Activated CD8-positive, alpha-beta memory T cell treated with anti-CD3 and anti-CD28 coated beads for 24 hours (primary cell): ENCODE measurements at places on chromosomes 3 and 15.

GRCh38 chr3:52078781-52079560 lies 22.6 kb upstream of the DUSP7 start:
- no peak for DNase-seq

DNA sequence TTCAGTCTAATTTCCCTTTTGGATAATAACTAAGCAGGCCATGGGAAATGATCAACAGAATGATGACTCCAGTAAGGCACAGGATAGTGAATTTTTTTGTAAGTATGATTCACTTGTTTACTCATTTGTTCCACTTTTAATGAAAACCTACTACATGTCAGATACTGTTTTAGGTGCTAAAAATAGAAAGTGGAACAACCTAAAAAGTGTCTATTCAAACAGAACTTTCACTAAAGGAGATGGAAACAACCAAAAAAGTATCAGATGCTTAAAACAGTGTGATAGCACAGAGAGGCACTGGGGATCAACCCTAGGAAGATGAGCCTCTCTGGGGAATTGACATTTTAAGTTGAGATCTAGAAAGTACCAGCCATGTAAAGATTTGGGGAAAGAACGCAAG lies 11.1 kb downstream of the RYK start:
- no peak for DNase-seq

DNA sequence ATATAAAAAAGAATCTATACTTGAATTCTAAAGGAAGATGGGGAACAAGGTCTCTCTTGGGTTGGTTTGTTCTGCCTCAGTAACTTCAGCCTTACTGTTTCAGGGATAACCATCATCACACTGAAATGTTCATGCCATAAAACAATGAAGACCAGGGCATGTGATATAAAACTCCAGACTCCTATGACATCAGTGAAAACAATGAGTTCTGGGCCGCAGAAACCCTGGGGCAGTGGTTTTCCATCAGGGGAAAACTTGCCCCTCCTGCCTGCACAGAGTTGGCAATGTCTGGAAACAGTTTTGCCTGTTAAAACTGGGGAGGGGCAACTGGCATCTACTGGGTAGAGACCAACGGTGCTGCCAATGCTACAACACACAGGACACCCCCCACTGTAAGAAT lies 46.8 kb downstream of the CA12 start:
- no peak for DNase-seq

- no peak for DNase-seq
Measured at GRCh38 chr3:134666466-134666865, 15.6 kb upstream of the KY start.

- DNase-seq: no peak
Measured at GRCh38 chr15:51267703-51268083, 70.7 kb downstream of the CYP19A1 start.

GRCh38 chr3:143731320-143731719 lies 116.9 kb downstream of the SLC9A9 start:
- DNase-seq: no peak

DNA sequence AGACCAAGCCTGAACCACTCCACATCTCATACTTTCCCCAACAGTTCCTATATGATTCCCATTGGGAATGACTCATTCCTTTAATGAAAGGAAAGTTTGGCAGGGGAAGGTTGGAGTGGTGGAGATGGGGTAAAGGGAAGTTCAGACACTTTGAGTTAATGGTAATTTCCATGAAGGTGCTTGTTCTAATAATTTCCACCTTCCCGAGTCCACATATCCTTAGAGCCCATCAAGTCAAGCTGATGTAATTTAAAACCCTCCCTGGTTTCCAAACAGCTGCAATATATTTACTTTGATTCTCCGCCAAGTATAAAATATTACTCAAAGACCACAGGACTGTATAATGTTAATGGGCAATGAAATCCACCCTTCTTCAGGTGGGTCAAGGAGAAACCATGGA lies 95.0 kb upstream of the GALNT15 start:
- no peak for DNase-seq

DNA sequence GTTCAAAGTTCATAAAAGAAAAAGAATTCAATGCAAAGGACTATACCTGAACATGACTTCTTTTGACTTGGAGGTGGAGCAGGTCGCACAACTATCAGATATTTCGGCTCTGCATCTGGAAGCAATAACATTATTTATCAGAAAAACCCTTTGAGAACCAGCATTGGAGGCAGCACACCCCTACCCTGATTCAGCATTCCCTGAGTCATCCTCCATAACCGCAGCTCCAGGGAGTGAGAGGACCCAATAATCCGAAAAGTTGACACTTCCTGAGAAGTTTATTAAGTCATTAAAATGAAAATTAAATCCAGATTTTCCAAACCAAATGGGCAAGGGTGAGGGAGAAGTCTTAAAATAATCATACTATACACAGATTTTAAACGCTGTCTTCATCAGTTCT lies 90.6 kb downstream of the ABI3BP start:
- DNase-seq: no peak

- no peak for DNase-seq
Measured at GRCh38 chr3:133413161-133414020, 13.5 kb downstream of the BFSP2 start.

DNA sequence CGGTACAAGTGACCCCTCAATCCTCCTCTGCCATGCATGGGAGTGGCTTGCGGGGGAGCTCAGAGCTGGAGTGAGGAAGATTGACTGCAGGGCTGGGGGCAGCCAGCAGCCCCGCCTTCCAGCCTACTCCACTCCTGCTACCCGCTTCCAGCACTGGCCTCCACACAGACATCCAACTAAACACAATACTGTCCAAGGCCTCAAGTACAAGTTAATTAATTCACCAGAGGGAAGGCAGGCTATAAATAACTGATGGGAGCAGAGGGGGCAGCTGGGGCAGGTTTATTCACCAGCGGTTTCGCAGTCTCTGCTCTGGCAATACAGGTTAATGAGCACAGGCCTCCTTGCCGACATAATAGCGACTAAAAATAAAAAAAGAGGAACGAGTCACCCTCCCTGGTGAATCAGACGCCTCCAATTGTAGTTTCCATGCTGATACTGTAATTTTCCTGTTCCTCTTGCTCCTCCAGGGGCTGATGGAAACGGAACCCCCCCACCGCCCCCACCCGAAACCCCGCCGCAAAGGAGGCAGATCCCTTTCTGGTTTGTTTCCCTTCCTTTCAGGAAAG lies 166.4 kb upstream of the TLE3 start:
- DNase-seq: no peak

- DNase-seq: no peak
Measured at GRCh38 chr15:63528138-63528659, 23.8 kb downstream of the USP3 start.

GRCh38 chr3:85495602-85496001 lies 536.8 kb downstream of the CADM2 start:
- DNase-seq: no peak

DNA sequence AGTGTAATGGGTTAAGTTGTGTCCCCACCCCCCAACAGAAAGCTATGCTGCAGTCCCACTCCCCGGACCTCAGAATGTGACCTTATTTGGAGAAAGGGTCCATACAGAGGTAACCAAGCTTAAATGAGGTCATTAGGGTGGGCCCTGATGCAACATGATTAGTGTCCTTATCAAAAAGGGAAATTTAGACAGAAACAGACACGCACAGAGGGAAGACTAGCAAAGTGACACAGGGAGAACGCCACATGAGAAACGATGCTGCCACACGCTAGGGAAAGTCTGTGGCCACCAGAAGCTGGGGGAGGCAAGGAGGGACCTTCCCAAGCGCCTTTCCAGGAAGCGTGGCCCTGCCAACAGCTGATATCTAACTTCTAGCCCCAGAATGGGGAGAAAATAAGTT lies 65.4 kb downstream of the RPN1 start:
- no peak for DNase-seq

- peak; percentile 81 for DNase-seq
Measured at GRCh38 chr3:107524841-107525643, 2.3 kb downstream of the BBX start.

DNA sequence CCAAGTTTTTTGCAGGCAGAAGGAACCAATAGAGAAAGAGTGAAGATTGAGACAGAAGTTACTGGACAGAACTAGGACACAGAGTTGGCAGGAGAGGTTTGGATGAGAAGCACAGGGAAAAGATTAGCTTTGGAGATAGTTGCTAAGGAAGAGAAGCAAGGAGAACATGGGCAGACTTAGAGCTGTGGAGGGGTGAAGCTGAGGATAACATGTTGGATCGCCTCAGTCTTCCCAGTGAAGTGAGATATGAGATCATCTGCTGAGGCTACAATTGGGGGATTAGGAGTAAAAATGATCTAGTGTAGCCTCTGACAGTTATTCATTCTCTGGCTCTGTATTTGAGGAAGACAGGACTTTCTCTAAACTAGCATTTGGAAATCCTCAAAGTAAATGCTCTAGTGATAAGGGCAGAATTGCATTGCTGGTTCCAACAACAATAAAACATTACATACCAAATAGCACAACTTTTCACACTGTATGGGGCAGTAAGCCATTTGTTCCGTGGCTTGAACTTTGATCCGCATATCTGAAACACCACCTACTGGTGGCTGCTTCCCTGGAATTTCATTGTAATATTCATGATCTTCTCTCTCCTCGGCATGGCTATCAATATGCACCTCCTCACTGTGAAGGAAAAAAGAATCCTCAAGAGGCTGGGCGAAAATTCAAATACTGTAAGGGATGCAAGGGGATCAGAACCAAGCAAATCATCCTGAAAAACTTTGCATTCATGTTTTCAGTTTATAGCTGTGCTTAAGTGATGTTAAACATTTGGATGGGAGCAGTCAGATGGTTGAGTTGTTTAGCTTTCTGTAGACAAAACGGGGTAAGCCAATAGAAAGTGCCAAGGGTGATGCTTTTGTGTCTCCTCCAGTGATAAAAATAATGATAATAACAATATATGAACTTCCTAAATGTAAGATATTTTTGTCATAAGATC lies 22.2 kb upstream of the EID1 start:
- DNase-seq: no peak

- DNase-seq: no peak
Measured at GRCh38 chr15:33200444-33200843, 5.9 kb upstream of the FMN1 start.

DNA sequence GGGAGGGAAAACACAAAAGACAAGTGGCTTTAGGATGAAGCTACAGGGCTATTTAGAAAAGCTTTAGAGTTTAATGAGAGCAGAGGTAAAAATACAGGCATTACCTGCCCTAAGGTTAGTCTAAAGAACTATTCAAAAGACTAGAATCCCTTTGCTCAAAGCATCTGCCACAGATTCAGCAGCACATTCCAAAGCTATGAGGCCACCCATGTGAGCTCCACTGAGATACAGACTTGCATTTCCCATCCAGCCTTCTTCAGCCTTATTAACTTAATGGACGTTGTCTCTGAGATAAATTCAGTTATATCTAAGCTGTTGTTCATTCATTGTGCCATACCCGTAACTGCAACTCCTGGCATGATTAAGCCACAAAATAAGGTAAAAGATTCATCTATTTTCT lies 25.4 kb downstream of the CXCR6 start:
- DNase-seq: no peak

DNA sequence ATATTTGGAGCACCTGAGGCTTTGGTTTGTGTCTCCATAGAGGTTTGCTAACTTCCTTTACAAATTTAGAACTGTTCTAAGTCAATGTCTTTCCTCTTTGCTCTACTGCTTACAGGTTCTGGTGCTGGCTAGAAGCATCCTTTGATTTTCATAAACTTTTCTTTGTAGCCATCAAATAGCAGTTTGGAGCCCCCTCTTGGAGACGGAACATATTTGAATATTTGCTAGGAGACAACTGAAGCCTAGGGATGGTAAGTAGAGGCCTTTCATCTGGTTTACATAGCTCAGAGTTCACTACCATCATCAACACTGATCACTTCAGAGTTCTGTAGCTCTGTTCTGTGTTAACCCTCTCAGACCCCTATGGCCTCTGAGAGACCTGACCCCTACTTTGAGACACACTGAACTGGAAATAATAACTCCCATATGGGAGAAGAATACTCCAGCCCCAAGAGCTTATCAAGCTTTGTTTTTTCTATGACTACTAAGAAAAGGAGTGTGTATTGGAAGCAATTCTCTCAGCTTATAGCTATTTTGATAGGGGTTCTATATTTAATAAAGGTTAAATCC lies 420.4 kb downstream of the EPHA3 start:
- no peak for DNase-seq

DNA sequence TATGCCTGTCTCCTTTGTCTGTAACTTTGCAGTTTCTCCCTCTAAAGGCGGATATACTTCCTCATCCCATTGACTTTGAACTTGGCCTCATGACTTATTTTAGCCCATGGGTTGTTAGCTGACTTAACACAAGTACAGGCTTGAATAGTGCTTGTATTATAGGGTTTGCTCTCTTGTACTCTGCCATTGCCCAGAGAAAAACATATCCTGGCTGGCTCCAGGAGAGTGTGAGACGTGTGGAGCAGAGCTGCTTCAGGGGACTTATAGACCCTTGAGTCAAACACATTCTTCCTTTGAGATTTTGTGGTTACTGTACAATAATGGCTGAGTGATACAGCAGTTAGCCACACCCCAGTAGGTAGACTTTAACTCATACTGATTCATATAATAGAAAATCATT lies 124.0 kb downstream of the RAP2B start:
- DNase-seq: no peak

DNA sequence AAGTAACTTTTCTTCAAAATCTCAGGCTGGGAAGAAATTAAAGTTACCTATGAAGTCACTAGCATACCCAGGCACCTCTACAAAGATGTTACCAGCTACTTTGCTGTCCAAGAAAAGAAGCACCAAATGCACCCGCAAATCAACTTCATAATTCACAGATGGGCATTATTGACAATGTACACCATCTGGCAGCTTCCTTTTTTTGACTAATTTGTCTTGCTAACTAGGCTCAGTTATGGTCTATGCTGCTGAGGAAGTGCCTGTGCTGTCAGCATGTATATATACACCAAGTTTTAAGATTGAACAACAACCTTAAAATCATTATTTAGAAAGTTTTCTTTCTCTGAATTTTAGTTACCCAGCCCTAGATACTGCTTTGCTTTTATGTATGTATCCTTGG lies 93.8 kb downstream of the NSUN3 start:
- no peak for DNase-seq

DNA sequence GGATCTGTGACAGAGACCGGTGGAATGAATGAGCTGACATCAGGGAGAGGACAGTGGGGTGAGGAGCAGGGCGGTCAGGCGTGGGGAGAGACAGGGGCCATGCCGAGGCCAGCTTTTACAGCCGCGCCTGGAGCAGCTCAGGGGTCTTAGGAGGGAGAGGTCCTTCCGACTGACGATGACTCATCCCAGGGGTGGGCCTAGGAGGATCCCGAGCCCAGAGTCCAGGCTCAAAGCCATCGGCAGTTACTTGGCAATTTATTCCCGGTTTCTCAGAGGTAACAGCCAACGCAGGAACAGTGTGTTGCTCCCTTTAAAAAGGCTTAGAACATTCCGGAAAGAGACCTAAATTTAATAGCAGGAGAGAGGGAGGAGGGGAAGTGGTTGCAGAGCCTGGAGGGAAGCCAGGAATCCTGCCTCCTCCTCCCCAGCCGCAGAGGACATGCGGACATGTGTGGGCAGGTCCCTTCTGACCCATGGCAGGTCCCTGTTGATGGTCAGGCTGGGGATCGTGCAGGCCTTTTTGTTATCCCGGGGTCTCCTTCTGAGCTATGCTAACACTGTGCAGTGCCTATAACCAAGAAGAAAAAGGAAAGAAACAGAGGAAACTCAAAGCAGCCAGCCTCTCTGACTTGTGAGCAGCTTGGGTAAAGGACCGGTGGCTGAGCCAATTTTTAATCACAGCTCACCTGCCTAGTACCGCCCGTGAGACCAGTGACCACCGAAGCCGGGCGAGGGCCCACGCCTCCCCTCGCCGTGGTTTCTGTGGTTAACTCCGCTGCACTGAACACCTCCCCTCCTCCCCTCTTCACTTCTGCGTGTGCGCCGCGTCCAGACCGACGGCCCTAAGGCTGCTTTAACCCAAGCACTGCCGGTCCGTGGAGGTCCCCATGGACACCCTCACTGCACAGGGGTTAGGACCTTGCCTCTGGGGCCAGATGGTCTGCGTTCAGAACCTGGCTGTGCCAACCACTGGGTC lies 392.4 kb upstream of the PROK2 start:
- no peak for DNase-seq
